Mesothelial cell of epicardium (in vitro differentiated cells): ENCODE measurements at places on chromosomes 4 and X. TPM values are rescaled to one million over a fixed set of nuclear protein-coding genes. Genes with fewer than 3 reads are reported as not detected.

Gene CFAP47
- 0.27 to 0.54 TPM (median 0.34 TPM) in 3 replicates for total RNA-seq

DNA sequence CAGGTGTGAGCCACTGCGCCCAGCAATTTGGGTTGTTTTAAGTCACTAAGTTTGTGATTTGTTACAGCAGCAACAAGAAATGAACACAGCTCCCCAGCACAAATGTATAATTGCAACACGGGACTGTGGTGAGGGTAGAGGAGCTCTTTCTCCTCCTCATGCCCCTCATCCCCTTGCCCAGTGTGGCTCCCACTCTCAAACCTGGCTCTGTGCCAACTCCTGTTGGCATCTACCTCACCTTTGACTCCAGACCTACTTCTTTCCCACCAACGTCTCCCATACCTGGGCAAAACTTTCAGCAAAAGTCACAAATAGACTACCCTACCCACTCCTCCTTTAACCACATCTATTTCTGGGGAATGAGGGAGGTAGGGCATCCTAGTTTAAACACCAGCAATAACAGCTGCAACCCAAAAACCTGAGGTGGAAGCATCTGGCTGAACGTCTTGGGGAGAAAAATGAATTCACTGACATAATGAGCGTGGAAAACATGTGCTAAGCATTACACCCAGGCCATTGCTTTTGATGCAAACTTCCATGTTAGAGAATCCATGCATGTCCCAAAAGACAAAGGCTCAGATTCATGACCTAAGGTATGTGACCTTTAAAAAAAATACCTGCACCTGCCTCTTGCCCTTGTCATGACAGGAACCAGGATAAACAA is 19.2 kb downstream of the LNX1 start:
- no peak for DNase-seq

- no peak for DNase-seq
These were observed 4.3 kb downstream of the TMPRSS11E start for GRCh38 chr4:68451246-68452211.

Gene TLR10
- total RNA-seq = not detected in 3 replicates

Gene GC
- not detected in 3 replicates for total RNA-seq

DNA sequence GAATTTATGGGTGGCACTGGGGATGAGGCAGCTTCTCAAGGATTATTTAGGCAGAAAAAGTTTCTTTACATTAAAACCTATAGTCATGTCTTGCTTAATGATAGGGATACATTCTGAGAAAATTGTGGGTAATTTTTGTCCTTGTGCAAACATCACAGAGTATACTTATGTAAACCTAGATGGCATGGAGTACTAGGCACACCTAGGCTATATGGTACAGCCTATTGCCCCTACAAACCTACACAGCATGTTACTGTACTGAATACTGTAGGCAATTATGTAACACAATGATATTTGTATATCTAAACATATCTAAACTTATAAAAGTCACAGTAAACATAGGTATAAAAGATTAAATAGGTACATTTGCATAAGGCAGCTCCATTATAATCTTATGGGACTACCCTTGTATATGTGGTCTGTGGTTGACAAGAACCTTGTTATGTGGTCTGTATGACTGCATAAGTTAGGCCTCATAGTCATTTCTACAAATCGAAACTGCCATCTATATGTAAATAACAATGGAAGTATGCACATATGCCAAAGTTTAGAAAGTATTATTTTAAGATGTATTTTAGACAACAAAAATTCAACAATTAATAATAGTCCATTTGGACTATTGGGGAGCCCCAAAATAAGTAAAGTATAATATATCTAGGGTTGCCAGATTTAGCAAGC is 87.3 kb downstream of the CFAP299 start:
- no peak for DNase-seq

Gene ERAS
- 0.33 to 0.63 TPM (median 0.54 TPM) in 3 replicates for total RNA-seq

DNA sequence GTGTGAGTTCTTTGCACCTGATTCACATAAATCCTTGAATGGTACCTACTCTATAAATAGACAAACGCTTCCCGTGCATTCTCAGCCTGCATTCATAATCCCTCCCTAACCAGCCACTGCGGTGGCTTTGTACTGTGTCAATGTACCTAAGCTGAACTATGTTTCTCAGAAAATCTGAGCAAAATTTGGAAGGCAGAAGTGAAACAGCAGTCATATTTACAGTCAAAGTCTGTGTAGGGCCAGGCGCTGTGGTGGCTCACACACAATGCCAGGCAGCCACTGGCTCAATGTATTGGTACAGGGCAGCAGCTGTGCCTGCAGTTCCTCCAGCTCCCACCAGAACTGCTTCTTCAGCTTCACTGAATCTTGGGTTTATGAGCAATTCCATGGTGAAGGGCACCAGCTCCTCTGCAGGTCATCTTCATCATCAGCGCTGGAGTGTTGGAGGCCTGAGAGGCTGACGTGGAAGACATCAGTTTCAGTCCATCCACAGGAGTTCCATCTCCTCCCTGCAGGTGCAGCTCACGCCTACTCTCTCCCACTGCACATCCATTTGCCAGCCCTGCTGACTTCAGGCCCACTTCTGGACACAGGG is 32.3 kb upstream of the IRF2 start:
- DNase-seq = no peak

GRCh38 chr4:158314756-158315487 is 104.6 kb downstream of the TMEM144 start:
- DNase-seq = no peak

- no peak for DNase-seq
These were observed 66.7 kb downstream of the COQ2 start for GRCh38 chr4:83217721-83218522.

- no peak for DNase-seq
These were observed 596.4 kb downstream of the MID1IP1 start for GRCh38 chrX:39397561-39398199.

DNA sequence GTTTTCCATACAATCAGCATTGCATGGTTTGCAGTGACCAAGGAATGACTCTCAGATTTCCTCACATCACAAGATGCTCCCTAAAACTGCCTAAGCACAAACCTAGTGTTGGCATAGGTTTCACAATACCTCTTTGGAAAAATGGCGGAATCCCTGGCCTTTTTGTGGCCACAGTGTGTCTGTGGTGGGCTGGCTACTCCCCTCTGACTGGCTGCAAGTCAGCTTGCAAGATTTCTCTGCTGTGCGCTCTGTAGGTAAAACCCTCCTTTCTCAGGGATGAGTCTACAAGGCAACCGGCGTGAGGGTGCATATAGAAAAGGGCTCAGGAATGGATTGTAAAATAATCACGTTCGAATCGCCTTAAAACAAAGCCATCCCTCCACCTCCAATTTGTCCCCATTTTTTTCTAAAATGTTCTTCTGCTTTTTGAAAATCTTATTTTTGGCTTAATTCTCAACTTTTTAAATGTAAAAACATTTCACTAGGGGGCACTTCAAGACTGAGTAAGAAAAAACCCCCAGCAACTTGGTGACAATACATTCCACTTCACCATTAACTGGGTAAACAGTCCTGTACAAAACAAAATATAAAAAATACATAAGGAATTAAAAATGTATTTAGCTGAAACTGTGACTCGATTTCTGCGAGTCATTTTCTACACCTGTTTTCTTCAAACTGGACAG is 235.6 kb downstream of the STIM2 start:
- no peak for DNase-seq

Gene CENPU
- 19.1 to 25.4 TPM (median 21.5 TPM) in 3 replicates for total RNA-seq

- no peak for DNase-seq
These were observed 647.6 kb upstream of the ACTRT1 start for GRCh38 chrX:128699716-128700285.

GRCh38 chr4:96993560-96993959 is 1149.7 kb downstream of the STPG2 start:
- no peak for DNase-seq

- DNase-seq = no peak
These were observed 866.9 kb upstream of the FRG1 start for GRCh38 chr4:189073739-189074138.

Gene TMEM35A
- total RNA-seq = 6.2 to 6.8 TPM (median 6.7 TPM) in 3 replicates

GRCh38 chr4:102217775-102218355 is 127.4 kb downstream of the SLC39A8 start:
- DNase-seq = no peak

DNA sequence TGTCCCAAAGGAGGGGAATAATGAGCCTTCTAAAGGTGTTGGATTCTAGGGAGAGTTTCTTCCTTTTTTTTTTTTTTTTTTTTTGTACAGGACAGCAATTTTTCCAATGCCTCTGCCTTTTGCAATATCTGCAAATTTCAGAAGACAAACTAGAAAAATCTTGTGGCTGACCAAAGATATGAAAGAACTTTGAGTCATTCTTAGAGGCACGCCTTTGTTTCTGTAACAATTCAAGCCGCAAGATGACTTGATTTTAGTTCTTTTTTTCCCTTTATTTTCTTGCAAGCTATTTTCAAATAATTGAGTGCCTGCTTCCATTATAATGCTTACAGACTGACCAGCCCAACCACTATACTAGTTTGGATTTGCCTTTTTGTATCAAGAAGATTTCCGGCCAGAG is 47.6 kb upstream of the UXT start:
- DNase-seq = no peak
